Spinal cord (tissue), 10 donors: ENCODE measurements at places on chromosomes 7 and 10.

DNA sequence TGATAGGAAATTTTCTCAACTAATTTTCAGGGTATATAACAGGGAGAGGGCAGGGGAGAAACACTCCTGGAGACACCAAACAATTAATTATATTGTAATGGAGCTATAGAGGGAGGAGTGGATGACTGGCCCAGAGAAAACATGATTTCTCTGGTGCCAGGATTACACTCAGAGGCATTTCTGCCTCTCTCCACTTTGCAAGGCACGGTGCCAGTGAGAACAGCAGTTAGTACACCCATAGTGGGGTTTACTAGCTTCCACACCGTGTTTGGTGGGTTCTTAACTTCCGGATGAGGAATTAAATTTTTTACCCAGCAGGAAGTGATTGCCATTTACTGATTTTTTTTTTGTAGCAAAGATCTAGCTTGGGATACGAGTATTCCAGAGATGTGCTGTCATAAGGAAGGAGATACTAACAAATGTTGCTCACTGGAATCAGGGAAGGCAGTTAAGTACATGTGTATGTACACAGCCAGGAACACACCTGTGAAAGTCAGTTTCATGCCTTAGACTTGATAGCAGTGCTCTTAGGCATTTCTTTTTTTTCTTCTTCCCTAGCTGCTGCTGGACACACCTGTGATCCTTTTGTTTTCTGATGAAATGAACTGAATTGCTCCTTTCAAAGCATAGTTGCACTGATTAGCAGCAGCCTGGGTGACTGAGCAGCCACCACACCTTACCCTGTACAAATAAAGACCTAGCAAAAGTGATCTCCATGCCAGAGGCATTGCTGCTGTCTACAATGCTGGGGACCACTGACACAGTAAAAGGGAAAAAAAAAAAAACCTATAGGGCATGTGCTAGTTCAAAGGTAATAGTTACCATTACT is 58.1 kb downstream of the POLL start:
- peak; percentile 17 for DNase-seq

GRCh38 chr7:94410413-94411187 is 15.9 kb downstream of the COL1A2 start:
- no peak for DNase-seq

DNA sequence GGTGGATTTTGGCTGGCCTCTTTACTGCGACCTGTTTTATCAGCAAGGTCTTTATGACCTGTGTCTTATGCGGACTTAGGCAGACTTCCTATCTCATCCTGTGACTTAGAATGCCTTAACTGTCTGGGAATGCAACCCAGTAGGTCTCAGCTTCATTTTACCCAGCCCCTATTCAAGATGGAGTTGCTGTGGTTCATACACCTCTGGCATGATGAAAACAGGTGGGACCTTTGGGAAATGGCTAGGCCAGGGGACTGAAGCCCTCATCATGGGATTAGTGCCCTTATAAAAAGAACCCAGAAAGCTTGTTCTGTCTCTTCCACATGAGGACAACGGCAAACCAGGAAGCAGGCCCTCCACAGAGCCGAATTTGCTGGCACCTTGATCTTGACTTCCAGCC is 172.1 kb upstream of the MYO3A start:
- no peak for DNase-seq

- no peak for DNase-seq
Observed at GRCh38 chr7:31146030-31146429, 93.9 kb downstream of the ADCYAP1R1 start.

GRCh38 chr7:138195151-138195571 is 118.9 kb downstream of the AKR1D1 start:
- DNase-seq, result no peak

DNA sequence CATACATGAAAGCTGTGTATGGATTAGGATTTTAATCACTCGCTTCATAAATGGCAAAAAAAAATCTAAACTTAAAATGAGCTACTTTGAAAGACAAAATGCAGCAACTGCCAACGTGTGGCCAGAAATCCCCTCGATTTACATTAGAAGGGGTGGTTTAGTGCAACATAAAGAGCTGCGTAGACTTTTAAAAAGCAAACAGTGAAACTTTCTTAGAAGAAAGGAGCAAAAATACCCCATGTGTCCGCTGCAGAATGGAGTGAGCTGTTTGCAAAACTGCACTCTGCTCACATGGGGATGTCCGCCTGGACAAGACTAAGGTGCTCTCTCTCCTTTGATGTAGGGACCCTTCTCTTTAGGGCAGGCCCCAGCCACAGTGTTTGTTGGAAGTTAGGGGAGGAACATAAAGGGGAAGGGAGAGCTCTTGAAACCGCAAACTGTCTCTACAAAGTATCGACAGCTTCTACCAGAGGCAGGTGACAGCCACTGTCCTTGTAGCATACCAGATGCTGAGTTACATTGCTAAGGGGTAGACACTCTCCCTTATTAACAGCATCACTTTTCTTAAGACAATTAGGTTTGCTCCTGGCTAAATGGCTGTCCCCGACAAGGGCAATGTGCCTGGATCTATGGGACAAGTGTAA is 528.1 kb downstream of the KCNMA1 start:
- no peak for DNase-seq

DNA sequence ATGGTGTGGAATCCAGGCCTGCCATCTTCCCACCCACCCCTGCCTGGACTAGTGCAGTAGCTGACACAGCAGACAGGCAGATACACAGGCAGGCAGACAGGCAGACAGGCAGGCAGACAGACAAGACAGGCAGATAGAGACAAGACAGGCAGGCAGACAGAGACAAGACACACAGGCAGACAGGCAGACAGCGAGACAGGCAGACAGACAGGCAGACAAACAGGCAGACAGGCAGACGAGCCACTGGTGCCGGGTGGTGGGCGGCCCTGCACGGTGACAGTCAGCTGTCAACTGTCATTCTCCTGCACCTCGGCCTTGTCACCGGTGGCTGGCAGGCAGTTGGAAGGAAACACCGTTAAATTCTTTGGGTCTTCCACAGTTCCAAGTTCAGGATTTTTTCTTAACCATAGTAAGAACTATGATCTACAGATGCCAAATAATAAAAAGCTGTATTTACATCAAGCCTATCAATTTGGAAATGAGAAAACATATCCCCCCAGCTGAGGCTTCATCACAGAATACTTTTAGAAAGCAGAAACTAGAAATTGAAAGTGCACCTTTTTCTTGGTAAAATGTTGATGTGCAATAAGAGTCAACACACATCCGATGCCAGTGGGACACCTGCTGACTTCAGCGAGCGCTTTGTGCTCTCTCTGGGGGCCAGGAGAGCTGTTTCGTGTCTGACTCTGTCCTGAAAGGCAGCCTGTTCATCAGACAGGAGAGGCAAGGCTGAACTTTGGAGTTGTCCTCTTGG is 250.4 kb downstream of the DNAJB6 start:
- DNase-seq, result no peak

- DNase-seq, result no peak
Observed at GRCh38 chr7:4167385-4167910, 514.6 kb upstream of the FOXK1 start.

- DNase-seq, result no peak
Observed at GRCh38 chr7:25996006-25996408, 156.0 kb upstream of the NFE2L3 start.

DNA sequence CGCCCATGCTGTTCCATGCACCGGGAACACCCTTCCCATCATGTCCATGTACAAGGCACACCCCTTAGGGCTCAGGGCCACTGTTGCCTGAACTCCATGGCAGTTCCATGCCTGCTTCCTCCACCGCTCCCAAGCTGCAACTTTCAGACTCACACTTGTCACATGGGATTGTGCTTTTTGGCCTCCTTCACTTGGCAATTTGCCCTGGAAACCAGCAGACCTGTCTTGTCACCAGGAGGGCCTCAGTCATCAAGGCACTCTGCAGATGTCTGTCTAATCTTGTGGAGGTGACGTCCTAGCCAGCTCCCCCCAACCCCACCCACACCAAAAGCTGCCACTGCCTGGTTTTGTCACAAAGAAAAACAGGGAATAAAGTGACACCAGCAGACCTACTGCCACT is 47.5 kb downstream of the CARD11 start:
- no peak for DNase-seq

GRCh38 chr7:122858320-122858719 is 27.9 kb downstream of the CADPS2 start:
- no peak for DNase-seq

DNA sequence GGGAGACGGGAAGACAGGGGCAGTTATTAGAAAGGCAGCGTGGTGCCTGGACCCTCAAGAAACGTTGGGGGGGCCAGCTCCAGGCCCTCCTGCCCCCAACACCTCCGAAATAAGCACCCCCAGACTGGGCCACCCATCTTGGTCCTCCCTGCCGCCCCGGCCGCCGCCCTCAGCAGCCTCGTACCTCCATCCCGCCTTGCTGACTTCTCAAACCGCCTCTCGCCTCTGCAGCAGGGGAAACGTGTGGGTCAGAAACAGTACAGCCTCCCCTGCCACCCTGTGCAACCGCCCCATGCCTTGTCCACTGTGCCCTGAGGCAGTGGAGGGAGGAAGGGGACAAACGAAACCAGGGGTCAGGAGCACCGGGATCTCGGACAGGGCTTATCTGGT is 7.2 kb downstream of the GIGYF1 start:
- no peak for DNase-seq

- DNase-seq, result no peak
Observed at GRCh38 chr10:10658172-10658785, 359.4 kb upstream of the CELF2 start.

GRCh38 chr7:130400120-130400572 is 19.9 kb downstream of the CPA1 start:
- DNase-seq, result no peak

DNA sequence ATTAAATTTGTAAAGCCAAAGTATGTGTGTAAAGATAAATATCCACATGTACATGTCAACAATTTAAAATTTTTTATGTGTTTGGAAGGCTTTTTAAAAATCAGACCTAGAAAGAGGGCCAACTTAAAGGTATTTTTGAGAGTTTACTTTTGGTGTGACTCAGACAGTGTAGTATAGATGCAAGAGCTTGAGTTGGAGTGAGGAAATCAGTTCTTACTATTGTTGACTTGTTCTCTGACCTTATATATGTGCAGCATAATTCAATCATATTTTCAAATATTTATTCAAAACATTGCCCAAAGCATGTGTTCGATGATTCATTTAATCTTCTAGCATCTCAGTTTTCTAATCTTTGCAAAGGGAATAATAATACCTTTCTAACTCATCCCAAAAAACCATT is 243.7 kb upstream of the PRKCQ start:
- DNase-seq, result no peak

- DNase-seq, result peak; percentile 85
Observed at GRCh38 chr10:49594594-49594993, 15.5 kb upstream of the SLC18A3 start.

GRCh38 chr7:108515013-108515412 is 10.9 kb downstream of the PNPLA8 start:
- no peak for DNase-seq

DNA sequence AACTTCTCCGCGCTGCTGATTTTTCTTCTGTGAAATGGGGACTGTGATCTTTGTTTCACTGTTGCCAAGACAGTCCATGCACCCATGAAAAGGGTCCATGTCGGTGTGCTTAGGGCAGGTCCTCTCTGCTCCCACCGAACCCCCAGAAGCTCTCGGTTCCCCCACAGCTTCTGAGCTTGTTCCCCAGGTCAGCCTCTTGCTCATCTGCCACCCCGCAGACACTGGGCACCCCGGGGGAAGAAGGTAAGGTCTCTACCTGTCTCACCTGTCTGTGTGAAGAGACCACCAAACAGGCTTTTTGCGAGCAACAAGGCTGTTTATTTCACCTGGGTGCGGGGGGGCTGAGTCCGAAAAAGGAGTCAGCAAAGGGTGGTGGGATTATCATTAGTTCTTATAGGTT is 66.2 kb upstream of the NANOS1 start:
- DNase-seq, result no peak

- peak; percentile 68 for DNase-seq
Observed at GRCh38 chr7:96034940-96035727, 262.8 kb downstream of the DYNC1I1 start.

GRCh38 chr7:100632951-100633717 is 8.2 kb downstream of the TFR2 start:
- DNase-seq, result no peak

- no peak for DNase-seq
Observed at GRCh38 chr7:37009125-37009675, 284.9 kb upstream of the AOAH start.

GRCh38 chr10:120657371-120657770 is 193.8 kb upstream of the WDR11 start:
- no peak for DNase-seq

- DNase-seq, result no peak
Observed at GRCh38 chr10:15642095-15642494, 77.6 kb downstream of the ITGA8 start.

- DNase-seq, result no peak
Observed at GRCh38 chr7:52447581-52448180, 587.8 kb upstream of the POM121L12 start.

GRCh38 chr7:99997545-99998137 is 17.8 kb upstream of the ZKSCAN1 start:
- DNase-seq, result no peak

DNA sequence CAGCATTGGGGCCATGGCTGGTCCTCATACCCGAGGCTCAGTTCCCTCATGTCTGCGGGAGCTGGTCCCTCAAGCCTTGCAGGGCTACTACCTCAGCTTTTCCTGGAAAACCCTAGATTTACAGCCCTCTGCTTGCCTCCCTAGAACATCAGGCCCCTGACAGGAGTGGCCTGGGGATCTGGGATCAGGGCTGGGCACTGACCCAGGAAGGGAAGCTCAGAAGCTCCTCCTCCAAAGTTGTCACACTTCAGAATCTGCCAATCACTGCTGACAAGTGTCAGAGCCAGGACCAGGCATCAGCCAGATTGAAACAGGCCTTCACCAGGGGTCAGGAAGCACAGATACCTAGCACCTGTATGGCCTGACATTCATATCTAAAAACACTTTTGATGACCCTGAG is 115.2 kb downstream of the GRID1 start:
- DNase-seq, result no peak

DNA sequence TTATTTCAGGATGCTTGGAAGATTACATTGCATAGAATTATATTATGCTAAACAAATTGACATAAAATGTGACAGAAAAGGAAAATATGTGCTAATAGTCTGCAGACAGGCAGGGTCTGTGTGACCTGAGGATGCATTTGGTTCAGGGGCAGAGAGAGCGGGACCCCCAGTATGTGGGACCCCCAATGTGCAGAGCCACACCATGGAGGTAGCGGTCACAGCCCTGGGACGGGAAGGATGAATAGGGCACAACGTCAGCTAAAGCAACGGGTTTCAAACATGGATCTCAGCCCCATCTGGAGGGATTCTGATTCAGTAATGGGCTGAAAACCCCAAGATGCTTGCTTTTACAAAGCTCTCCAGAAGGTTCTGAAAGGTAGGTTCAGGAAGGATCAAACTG is 251.8 kb upstream of the ADARB2 start:
- no peak for DNase-seq
